ENCODE measurements at places on chromosomes 13 and 19. TPM values are rescaled to one million over a fixed set of nuclear protein-coding genes. Genes with fewer than 3 reads are reported as not detected.

- no peak for DNase-seq
These were observed 24.5 kb downstream of the PTPRS start for GRCh38 chr19:5316138-5316537.

GRCh38 chr19:46147791-46148288, at the start of gene IGFL2:
Gene IGFL2 (plus strand): TSS chr19:46148238. CDS start chr19:46148279, 41 bp downstream.
- DNase-seq: no peak

The IL12RB1 gene
- total RNA-seq: 2.1 TPM

The KLF1 gene
- 1.1 TPM for total RNA-seq

The TNFSF9 gene
- total RNA-seq: 0.62 TPM

The C19orf33 gene
- total RNA-seq: 25.8 TPM

DNA sequence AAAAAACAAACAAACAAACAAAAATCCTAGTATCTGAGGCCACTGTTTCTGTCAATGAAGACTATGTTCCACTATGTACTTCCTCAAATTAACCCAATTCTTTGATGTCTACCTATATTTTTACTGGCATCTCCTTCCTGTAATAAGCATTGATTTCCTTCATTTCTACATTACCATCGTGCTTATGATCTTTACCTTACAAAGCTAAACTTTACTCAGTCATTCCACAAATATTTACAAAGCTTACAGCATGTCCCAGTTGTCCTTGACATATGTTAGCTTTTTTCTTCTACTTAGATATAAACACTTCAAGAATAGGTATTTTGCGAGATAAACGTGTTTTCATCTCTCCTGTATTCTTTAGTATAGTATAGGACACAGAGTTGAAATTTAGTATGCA, 1090.9 kb downstream of the PCDH9 start:
- DNase-seq: no peak

Data from sciatic nerve (tissue), 2 donors.